ENCODE measurements at places on chromosomes 2 and 18.

GRCh38 chr2:8661736-8662135 is 20.1 kb upstream of the ID2 start:
- peak; percentile 54 for DNase-seq

GRCh38 chr18:45874491-45875184 is 49.2 kb downstream of the SIGLEC15 start:
- no peak for DNase-seq

- no peak for DNase-seq
Measured at GRCh38 chr2:240368781-240369331, 66.6 kb upstream of the GPC1 start.

GRCh38 chr18:25561918-25562317 is 210.0 kb upstream of the ZNF521 start:
- DNase-seq = no peak

- DNase-seq = no peak
Measured at GRCh38 chr18:58977801-58978200, 113.1 kb downstream of the ZNF532 start.

DNA sequence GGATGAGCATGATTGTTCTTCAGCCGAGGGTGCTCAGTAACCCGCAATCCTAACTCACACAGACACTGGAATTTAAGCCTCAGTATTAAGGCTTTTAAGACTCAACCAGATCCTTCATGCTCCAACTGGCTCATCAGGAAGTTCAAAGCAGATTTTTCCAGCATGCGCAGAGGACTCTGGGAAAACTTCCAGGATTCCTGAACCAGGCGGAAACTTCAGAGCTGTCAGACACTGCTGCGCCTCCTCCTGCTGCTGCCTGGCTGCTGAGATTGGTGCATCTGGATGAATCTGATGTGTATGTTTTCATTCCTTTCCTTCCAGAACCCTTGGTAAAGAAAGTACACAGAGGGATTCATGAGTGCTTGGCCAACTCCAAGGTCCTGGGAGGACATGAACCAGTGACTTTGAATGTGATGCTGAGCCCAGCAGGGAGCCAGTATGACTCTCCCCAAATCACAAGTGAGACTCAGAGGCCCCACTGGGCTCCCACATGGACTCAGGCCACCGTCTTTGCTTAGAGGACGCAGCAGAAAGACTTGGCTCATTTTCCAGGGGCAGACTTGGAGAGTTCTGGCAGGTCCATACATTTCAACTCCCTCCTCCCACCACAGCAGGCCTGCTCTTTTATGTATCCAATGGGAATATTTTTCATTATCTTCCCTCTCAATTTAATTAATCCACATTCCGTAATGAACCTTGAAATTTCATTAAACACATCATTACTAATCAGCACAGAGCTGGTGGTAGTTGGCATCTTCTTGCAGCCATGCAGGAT is 143.5 kb upstream of the HDAC4 start:
- DNase-seq = peak; percentile 63

GRCh38 chr18:1511619-1512311 is 607.1 kb downstream of the ADCYAP1 start:
- no peak for DNase-seq

DNA sequence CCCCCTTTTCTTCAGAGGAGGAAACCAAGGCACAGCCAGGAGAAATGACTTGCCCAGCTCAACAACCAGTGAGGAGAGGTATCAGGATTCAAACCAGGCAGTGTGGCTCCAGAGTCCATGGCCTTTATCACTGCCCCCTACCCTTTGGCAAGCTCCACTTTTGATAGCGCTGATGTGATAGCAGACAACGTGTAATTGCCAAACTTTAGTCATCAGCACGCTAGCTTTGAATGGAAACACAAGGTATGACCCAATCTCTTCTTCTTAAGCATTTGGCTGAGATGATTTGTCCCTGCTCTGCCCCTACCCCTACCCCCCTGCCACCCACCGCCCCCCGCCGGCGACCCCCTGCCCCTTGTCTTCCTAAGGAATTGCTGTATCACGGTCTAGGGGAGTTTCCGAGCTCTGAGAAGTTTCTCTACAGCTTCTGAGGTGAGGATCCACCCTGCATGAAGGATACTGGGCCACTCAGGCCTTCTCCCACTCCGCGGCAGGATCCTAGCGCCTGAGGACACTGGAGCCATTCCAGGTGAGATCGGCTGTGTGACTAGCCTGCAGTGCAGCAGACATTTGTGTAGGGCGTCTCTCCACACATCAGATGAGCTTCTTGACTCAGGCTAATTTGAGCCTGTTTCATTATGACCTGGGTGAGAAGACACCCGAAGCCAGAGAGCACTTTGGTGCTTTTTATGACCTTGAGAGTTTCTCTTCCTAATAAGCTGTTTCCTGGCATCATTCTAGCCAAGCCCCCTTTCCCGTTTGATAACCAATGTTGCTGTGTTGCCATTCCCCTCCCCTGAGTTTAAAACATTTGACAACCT is 75.1 kb upstream of the MAP4K4 start:
- DNase-seq = no peak

DNA sequence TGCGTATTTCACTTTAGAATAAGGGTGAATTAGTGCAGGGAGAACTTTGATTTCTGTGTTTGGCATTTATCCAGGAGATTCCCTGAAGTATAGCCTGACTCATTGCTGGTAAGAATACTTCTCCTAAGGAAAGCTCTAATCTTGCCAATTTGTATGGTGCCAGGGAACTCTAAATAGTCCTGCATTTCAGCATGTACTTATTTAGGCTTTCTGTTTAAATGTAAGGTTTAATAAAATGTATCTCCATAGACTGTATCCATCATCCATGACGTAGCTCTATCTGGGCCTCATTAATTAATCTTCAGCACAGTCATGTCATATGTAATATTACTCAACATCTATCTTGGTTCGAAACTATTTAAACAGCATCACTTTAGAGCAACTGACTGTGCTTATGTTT is 127.7 kb downstream of the DOK6 start:
- DNase-seq = no peak

DNA sequence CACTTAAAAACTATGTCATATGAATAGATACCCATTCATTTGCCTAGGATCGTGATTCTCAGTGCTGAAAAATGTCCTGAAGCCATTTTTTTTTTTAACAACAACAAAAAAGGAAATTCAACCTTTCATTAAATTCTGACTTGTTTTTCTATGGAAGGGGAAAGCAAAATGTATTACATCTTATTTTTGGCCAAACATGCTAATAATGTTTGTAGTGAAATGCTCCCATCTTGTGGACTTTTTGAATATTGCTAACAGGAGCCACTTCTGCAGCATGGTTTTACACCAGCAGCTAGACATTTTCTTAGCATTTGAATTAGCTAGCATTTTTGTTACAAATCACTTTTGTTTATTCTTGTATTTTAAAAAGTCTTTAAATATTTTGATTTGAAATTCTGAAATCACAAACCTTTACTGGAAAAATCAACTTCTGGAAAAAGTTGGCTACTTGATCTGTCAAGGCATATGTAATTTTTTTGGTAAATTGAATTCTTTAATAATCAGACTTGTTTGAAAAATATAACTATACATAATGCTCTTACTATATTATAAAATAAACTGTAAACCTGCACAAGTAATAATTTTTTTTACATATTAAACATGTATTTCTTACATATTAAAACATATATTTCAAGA is 75.8 kb downstream of the KIDINS220 start:
- DNase-seq = no peak

GRCh38 chr18:34590503-34590902 is 119.6 kb upstream of the DTNA start:
- no peak for DNase-seq

DNA sequence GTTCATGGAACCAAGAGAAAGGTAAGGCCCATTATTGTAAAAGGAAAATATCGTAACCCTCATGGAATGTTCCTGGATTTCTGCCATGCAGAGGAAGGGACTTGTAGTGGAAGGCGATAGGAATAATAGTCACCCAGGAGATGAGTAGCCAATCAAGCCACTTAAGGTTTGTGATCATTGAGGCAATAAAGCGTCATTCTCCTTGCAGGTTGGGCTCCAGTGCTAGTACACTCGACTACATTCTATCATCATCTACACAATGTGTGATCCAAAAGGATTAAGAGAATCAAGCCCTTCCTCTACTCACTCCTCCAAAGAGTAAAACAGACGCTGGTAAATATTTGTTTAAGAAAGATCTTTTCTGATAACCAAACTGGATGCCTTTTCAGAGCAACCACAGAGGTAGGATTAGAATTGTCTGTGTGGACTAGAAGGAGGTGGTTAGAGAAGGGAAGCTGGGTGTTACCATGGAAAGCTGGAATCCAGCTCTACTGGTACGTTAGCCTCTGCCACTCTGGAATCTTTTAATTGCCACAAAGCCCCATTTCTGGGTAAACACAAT is 245.7 kb downstream of the IKZF2 start:
- DNase-seq = no peak

- no peak for DNase-seq
Measured at GRCh38 chr2:69003731-69004130, 9.2 kb upstream of the ANTXR1 start.

DNA sequence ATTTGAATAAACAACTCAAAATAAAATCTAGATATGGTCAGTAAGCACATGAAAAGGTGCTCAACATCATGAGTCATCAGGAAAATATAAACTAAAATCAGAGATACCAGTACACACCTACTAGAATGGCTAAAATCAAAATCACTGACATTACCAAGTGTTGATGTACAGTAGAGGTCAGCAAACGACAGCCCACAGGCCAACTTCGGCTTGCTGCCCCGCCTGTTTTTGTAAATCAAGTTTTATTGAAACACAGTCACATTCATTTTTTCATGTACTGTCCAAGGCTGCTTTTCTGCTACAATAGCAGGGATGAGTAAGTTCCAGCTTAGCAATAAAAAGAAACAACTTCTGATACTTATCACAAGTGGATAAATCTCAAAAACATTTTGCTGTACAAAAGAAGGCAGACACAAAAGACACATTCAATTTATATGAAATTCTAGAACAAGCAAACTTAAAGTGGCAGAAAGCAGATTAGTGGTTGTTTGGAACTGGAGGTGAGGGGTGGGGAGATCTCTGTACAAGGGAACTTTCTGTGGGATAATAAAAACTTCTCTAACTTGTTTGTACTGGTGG is 32.1 kb downstream of the TRAK2 start:
- no peak for DNase-seq

DNA sequence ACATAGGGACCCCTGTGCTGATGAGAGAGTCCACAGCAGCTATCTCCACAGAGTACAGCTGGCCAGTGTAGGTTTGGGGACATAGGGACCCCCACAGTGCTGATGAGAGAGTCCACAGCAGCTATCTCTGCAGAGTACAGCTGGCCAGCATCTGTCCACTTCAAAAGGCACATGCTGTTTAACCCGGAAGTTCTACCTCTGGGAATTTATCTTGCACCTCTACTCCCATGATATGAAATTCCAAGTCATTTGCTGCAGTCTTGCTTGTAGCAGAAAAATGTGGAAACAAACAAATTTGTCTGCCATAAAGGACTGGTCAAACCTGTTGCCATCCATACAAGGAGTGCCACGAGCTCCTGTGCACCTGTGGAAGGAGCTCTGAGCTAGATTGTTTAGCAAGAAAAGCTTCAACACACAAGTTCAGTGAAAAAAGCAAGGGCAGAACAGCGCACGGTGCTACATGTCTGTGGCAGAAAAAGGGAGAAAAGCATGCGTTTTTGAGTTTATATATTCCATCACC is 33.1 kb downstream of the LRRFIP1 start:
- no peak for DNase-seq

GRCh38 chr2:200393191-200393590 is 86.7 kb downstream of the SPATS2L start:
- DNase-seq = no peak

DNA sequence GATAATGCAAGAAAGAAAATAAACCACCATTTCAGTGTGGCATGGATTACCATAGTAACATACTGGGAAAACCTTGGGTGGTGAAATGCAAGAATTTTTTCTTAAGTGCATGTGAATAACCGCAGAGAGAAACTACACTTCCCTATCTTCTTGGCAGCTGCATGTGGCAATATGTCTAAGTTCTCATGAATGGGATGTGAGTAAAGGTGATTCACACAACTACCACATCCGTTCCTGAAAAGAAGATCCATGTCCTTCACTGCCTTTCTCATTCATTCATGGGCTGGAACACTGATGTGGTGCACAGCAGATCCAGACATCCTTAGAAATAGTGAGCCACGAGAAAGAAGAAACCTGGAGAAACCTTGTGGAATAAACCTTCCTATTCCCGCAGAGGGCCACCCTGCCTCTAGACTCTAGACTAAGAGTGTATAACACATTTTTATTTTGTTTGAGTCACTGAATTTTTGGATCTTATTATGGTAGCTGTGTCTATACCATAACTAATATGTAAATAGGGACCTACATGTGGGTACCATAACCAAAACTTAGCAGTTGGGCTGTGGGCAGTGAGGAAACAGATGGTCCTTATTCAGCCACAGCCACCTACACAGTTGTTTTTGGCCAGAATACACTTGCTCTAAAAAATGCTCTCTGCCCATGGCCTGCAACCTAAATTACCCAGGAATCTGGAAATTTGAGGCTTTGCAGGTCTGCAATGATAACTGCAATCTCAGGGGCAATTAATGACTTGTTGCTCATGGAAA is 573.3 kb downstream of the LRP1B start:
- no peak for DNase-seq

DNA sequence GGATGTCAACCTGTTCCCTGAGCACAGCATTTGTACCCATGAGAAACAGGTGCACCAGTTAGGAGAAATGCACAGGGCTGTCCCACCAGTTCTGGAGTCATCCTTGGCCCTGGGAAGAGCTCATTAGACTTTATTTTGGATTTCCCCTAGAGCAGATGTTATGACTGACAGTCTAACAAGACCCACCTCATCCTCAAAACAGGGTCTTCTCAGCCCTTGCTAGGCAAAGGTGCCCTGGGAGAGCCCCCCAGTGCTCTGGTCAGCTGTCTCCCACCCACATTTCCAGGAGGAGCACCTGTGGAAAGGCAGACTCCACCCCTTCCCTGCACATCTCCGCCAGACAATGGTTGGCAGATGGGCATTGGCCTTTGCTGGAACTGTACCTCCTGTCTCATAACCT is 5.7 kb upstream of the SP100 start:
- no peak for DNase-seq

DNA sequence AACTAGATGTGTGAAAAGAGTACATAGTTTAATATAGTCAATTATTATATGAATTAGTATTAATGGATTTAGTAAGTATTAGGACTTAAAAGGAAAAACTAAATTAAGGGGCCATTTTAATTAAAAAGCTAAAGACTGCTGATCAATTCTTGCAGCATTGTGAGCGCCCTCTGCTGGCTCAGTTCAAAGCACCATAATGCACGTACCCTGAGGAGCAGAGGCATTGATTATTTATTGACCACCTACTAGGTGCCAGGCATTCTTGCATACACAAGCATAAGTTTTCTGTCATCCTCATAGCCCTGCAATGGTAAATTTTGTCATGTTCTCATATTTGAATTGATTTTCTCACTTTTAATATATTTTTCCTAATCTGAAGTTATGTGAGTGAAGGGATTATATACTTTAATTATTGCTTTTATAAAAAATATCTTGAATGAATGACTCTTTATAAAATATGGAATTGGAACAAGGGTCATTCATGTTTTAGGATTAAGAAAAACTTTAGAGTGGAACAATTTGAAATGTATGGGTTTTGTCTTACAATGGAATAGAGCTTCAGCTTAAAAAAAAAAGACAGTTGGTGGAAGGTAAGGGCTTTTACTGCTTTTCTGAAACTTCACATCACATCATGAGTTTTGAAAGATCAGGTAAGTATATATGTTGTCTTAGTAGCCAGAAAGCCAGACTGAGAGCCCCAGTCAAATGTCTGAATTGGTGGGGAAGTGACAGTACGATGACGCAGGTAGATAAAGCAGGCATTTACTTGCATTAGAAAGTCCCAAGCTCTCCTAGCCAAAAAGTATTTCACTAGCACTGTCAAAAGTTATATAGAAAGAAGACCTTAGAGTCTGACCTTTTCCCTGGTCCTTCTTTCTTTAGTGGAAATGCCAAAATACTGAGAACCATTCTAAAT is 9.7 kb downstream of the ITGA4 start:
- DNase-seq = no peak

Measured in right forelimb (tissue), 1 donor.